ENCODE measurements at places on chromosomes 16 and 17.

GRCh38 chr16:16062023-16062937 lies 112.9 kb downstream of the ABCC1 start:
- DNase-seq, result no peak

DNA sequence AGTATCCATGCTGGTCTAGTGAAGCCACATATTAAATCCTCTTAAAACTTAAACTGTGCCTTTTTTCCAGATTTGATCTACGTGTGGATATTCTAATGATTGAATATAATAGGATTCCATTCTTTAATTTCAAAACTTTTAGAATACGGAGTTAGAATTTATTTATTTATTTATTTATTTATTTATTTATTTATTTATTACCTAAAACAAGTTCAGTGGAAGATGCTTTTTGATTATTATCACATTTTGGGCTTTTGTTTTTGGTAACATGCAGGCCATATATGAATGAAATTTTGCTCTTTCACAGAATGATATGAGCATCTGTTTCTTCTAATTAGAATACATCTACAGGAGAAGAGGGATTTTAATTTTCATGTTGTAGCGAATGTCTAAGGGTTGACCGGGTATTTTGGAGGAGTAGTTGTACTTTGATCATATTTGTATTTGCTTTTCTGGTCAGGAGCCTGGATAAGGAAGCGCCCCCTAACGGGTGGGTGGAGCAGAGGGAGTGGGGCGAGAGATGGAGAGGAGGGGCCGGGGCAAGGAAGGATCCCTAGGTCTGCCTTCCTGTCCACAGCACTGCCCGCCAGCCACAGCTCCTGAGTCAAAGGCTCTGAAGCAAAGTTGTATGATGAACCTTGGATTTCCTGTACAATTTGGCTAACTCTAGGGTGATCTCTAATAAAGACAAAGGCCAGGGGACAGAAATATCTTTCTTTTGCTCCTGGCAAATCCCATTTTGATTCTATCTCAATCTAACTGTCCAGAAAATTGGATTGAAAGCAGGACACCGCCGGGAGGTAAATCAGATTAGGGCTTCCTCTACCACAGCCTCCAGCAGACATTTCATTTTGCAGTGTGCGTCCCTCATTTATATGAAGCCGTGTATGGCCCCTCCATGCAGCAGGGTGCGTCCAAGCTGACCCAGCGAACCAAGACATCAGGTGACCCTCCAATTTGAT lies 149.1 kb downstream of the PRKCA start:
- DNase-seq, result no peak

DNA sequence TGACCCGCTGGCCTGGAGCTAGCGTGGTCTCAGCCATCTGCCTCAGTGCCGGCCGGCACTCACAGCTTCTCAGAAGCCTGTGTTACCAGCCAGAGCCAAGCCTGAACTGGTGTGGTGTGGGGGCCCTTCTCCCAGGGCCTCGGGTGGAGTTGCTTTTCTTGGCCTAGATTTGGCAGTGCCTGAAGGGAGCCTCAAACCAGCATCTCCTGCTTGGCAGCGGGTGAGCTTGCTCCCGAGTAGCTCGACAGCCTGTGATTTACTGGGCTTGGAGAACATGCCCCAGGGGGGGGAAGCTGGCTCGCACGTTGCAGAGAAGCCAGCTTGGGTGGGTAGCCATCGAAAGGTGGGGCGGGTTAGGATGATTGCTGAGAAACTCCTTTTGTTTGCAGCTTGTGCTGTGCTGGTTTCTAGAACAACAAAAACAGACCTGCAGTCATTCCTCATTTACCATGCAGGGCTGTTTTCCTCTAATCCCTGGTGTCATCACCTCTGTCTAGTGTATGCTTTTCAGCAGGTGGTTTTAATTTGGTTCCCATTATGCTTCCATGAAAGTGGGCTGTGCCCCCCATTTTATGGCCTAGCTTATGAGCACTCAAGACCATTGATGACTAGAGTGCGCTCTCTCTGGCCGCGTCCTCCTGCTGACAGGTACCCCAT lies 42.2 kb downstream of the TBCD start:
- no peak for DNase-seq

- no peak for DNase-seq
Observed at GRCh38 chr17:3609689-3610088, 478 bp upstream of the TRPV1 start.

DNA sequence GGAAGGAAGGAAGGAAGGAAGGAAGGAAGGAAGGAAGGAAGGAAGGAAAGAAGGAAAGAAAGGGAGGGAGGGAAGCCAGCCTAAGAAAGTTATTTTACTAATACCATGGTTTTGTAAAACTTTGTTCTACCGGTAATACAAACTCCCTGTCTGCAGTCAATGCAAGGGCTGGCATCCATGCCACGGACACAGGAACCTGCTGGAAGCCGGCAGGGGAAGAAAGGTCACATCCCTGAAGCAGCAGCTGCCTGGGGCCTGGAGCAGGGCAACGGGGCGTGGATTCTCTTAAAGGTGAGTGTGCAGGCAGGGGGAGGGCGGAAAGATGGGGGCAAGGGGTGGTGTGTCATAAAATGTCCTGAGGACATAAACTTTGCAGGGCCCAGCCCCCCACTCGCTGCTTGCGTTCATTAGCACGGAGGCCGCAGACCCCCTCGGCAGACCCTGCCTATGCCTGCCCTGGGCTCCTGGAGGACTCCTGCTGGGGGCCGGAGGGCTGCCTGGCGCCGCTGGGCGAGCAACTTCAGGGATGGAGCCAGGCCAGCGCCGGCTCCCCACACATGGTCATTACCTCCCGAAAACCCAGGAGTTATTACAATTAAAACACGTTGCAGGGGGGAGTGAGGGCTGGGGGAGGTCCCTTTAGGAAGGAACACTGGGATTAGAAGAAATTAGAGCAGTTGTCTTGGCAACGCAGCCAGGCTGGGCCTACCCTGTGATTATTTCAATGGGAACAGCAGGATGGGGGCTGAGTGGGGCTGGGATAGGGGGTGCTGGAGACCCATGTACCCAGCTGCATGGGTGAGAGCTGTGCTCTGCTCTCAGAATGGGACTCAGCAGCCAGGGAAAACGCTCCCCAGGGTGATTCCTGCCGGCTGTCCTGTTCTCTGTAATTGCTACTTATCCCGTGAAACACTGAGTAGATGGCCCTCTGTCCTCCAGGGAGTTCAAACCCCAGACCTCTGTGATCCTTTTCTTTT lies 257.9 kb downstream of the SOX9 start:
- DNase-seq, result no peak

DNA sequence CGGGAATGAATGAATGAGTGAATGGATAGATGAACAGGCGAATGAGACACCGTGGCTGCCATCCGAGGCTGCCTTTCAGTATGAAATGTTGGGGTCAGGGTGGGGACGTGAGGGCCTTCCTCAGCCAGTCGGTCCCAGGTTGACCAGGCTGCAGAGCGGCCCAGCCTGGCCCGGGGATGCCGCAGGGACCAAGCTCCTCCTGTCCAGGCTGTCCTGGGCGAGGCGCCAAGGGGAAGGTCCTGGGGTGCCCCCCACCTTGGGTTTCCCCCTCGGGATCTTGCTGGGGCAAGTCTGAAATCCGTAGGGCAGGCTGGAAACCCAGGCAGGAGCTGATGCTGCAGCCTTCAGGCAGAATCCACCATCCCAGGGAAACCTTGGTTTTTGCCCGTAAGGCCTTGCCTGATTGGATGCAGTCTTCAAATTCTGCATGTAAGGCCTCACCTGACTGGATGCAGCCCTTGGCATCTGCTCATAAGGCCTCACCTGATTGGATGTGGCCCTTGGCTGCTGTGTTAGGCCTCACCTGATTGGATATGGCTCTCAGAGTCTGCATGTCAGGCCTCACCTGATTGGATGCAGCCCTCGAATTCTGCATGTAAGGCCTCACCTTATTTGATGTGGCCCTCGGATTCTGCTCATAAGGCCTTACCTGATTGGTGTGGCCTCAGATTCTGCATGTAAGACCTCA lies 61.7 kb upstream of the ZNF469 start:
- DNase-seq, result no peak

GRCh38 chr17:59435238-59435637 lies 103.8 kb downstream of the YPEL2 start:
- DNase-seq, result no peak

- DNase-seq, result no peak
Observed at GRCh38 chr17:17484451-17484899, 7.7 kb downstream of the MED9 start.

DNA sequence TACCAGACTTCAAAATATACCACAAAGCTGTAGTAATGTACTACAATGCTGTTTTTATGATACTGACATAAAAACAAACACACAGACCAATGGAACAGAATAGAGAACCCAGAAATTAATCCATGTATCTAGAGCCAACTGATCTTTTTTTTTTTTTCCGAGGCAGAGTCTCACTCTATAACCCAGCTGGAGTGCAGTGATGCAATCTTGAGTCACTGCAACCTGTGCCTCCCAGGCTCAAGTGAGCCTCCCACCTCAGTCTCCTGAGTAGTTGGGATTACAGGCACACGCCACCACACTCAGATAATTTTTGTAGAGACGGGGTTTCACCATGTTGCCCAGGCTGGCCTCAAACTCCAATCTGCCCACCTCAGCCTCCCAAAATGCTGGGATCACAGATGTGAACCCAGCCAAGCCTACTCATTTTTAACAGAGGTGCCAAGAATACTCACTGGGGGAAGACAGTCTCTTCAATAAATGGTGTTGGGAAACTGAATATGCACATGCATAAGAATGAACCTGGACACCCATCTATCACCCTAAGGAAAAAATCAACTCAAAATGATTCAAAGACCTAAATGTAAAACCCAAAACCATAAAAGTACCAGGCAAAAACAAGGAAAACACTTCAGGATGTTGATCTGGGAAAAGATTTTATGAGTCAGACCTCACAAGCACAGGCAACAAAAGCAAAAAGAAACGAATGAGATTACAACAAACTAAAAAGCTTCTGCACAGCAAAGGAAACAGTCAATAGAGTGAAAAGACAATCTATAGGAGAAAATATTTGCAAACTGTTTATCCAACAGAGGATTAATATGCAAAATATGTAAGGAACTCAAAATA lies 63.1 kb downstream of the STX8 start:
- DNase-seq, result no peak

- no peak for DNase-seq
Observed at GRCh38 chr17:2380950-2381649, 19.8 kb downstream of the MNT start.

DNA sequence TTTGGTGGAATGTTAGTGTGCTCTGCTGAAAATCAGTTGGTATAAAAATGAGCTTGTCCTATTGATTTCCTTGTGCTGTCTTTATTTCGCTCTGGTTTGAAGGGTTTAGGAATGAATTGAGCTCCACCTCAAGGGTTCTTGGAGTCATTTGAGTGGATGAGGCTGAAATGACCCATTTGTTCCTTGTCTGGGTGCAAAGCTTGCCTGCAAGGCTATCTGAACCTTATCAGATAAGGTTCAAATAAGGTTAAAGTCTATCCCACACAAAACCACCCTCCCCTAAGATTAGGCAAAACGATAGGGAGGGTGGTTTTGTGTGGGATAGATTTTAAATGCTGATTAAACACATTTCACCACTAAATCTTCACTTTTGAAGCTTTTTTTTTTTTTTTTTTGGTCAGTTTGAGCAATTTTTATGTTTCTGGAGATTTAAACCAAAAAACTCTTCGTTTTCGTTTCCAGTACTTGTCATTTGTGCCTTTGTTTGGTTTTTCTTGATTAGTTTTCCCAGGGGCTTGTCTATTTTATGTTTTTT lies 62.7 kb downstream of the ARHGAP44 start:
- DNase-seq, result no peak

DNA sequence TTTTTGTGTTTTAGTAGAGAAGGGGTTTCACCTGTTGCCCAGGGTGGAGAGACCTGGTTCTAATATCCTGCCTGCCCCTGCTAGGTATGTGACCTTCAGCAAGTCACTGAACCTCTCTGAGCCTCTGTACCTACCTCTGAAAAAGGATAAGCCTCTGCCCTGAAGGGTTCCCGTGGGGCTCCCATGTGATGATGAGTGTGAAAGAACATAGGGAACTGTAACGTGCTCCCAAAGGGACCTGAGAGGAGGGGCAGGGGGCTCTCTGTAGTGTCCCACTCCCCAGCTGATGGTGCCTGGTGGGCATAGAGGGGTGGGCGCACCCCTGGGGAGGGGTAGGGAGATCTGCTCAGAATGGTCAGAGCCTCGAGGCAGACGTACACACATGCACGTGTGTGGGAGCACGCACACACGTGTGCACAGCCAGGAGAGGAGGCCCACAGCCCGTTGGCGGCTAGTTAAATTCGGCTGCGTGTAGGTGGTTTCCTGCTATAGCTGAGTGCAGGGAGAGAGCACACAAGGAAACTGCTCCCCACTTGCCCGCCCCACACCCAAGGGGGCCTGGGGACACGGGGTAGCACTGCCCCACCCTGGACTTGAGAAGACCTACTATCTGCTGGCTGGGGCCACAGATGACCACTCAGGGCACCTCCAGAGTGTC lies 6.7 kb downstream of the KCNH4 start:
- DNase-seq, result no peak

- no peak for DNase-seq
Observed at GRCh38 chr17:2485543-2485942, 26.1 kb downstream of the METTL16 start.

GRCh38 chr17:20008242-20009051 lies 712 bp upstream of the SPECC1 start:
- no peak for DNase-seq

GRCh38 chr16:12675852-12676251 lies 127.8 kb downstream of the CPPED1 start:
- no peak for DNase-seq

DNA sequence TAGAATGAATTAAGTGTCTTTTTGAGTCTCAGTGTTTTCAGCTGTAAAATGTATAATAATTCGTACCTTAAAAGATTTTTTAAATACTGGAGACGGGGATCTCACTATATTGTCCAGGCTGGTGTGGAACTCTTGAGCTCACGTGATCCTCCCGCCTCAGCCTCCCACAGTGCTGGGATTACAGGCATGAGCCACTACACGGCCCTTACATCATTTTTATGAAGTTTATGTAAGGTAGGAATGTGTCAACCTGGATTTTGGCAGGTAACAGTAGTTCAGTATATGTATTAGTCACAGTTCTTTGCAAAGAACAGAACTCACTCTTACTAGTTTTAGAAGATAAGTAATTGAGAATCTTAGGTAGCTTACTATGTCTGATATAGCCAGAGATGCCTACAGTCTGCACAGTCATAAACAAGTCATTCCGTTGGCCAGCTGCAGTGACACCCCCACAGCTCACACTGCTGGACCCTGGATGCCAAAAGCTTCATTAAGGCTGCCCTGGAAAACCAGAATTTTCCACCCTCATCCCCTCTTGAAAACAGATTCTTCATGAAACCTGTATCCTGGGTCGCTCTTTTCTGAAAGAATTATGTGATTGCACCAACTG lies 583 bp upstream of the COX6A2 start:
- no peak for DNase-seq

DNA sequence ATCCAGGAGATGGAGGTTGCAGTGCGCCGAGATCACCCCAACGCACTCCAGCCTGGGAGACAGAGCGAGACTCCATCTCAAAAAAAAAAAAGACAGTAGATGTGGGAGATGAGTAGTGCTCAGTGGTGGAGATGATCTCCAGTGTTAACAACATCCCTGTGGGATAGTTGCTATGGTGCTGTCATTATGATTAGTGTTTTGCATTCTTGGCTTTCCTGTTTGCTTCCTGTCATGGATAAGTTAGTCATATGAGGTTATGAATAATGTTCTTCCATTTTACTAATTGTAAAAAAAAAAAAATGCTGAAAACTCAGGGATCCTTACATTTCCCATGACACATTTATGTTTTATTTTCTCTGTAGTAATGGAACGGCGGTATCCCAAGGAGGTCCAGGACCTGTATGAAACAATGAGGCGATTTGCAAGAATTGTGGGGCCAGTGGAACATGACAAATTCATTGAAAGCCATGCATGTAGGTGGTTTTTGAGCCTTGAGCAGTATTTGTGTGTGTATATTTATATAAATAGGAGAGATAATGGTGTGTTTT lies 24.5 kb upstream of the DUSP14 start:
- no peak for DNase-seq
